ENCODE measurements at places on chromosomes 7 and 10.

GRCh38 chr7:148700661-148701064, 2.0 kb downstream of the CUL1 start:
- DNase-seq = no peak

- DNase-seq = no peak
Observed at GRCh38 chr7:156160811-156161210, 348.5 kb upstream of the SHH start.

- DNase-seq = no peak
Observed at GRCh38 chr7:5532536-5533335, 109.1 kb upstream of the TNRC18 start.

GRCh38 chr10:101042667-101043362, 11.8 kb downstream of the SFXN3 start:
- DNase-seq = no peak

GRCh38 chr7:35646289-35647023, 48.5 kb downstream of the HERPUD2 start:
- DNase-seq = no peak

GRCh38 chr7:66170309-66171231, 34.6 kb upstream of the TPST1 start:
- no peak for DNase-seq

DNA sequence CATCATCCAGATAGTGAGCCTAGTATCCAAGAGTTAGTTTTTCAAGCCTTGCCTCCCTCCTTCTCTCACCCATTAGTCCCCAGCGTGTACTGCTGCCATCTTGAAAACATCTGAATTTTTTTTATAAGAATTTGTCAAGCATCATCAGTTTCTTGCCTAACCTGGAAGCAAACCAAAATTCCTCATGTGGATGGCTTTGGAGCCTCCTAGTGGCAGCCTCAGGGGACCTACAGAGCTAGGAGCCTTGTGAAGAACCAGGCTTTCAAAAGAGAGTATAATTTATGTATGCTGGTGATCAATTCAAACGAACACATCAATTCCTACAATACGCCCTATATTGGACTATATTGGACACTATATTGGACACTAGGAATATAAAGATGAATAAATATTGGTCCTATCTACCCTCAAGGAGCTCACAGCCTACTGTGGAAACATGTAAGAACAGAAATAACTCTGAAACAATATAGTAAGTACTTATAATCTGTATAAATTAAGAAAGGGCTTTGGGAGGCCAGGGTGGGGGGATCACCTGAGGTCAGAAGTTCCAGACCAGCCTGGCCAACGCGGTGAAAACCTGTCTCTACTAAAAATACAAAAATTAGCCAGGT, 63.4 kb downstream of the HPSE2 start:
- DNase-seq = peak; percentile 39

DNA sequence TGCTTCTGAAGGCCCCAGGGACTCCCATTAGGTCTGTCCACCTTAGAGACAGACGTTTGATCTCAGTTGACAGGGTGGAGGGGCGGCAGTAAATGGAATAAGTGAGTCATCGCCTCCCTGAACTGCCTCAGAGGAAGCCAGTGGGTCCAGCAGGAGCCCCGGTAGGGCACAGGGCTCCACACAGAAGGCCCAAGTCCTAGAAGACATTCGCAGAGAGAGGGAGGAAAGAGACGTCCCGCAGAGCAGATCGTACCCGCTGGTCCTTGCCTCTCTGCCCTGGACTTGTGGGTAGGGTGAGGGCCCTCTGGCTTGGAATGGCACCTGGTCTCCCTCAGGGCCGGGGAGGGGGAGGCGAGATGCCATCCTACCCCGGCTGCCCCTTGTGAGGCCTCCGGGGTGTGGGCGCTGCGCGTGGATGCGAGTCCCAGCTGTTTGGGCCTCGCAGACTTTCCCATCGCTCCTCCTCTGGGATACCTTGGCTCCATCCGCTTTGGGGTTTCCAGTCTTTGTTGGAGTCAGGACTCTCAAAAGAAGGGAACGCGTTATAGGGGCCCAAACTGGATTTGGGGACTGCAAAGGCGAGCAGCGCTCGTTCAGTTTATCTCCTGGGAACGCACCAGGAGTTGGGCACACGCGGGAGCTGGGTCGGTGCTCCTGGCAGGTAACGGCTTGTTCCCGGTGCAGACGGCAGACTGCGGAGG, 5.1 kb downstream of the TLX1 start:
- DNase-seq = no peak

DNA sequence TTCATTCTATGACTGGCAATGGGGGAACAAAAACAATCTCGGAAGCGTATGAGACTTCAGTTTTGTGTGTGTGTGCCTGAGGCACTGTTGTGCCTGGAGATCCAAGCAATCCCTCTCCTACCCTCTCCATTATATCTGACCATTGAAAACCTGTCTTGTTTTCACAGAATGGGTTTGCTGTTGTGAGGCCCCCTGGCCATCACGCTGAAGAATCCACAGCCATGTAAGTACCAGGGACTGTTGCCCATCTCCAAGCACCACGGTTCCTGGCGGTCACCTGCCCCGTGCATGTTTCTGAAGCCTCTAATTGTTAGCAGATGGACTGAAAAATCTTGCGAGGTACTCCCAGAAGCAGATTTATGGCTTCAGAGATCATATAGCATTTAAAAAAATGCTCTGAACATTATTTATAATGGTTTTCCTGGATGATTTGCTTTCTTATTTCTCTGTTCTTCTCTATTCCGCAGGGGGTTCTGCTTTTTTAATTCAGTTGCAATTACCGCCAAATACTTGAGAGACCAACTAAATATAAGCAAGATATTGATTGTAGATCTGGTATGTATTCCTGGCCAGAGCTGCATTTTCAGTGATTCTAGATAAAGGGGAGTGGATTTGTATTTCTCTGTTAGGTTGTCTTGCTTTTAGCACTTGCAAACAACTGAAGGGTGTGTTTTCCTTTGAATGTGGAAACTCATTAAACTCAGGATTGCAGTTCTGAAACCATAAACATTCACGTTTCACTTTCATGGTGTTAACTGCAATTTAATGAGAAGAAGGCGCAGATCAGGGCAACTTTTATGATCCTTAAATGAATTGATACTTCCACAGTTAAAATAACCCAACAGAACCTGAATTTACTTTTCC, 288.2 kb downstream of the TWIST1 start:
- no peak for DNase-seq

DNA sequence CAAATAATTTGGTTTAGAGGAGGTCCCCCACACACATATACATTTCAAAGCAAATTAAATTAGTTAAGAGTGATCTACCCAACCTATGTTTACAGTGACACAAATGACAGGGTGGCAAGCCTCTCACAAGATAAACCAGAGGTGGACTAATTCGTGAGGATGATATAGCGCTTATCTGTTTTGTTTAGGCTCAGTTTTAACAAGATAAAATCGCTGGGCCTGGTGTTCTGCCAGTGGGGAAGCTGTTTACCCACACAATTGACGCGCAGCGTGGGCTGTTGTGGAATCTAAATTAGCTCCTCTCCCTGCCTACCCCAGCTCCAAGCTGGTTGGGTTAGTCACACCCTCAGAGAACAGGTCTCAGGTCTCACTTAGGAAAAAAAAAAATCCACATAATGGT, 16.7 kb upstream of the PLXNA4 start:
- DNase-seq = no peak

DNA sequence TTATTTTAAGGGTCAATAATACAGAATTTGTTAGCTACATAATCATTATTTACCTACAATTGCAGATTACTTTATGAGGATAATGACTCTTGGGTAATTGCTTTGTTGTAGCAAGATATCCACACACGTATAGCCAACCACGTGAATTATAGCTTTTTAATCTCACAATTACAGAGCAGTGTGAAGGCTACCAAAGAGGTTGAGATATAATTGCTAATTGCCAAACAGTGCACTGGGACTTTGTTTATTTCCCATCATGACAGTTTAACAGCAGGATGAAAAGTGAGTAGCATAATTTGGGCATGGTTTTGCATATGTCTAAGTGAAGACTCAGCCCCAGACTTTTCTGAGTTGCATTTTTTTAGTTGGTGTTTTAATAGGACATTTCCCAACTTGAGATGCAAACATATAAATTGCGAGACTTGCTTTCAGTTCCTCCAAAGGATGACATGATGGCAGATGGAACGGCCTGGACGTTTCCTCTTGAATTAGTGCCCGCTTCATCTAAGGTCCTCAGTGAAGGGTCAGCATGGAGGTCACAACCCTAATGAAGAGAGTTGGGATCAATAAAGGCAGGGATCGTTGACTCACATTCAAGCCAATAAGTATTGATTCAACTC, 180.7 kb upstream of the GPR26 start:
- DNase-seq = no peak

DNA sequence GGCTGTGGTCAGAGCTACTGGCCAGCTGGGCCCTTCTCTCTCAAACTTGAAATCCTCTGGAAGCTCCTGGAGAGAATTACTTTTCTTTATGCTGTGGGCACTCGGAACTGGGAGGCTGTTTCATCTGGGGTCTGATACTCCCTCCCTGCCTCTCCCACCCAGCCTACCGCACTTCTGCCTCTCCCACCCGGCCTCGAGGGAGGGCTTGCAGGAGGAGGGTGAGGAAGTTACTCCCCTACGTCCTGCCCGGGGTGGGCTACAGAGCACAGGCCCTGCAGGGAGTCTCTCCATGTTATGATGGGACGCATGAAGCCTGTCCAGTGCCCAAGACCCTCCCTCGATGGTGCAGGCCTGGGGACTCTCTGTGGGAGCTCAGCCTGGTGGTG, 584.6 kb upstream of the MKI67 start:
- no peak for DNase-seq

- no peak for DNase-seq
Observed at GRCh38 chr10:3068968-3069737, 1.8 kb downstream of the PFKP start.

DNA sequence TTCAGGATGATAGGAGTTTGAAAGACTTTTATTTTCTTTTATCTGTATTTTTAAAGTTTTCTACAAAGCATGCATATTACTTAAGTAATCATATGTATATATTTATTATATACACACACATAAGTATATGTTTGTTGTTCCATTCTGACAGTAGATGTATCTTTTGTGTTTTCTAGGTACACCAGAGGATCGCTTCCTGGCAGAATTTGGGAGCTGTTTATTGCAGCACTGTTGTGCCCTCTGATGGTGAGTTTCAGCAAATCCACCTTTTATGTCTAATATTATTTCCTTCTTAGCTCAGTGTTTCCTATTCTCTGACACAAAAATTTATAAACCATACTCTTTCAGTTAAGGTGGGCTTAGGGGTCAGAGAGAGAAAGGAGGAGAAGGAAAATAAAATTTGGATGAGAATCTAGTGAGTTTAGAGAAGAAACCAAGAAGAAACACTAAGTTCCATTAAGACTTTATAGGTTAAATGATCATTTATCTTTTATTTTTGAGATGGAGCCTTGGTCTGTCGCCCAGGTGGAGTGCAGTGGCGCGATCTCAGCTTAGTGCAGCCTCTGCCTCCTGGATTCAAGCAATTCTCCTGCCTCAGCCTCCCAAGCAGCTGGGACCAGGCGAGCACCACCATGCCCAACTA, 59.2 kb upstream of the OIT3 start:
- peak; percentile 30 for DNase-seq

- no peak for DNase-seq
Observed at GRCh38 chr7:108124820-108125219, 5.3 kb downstream of the LAMB4 start.

DNA sequence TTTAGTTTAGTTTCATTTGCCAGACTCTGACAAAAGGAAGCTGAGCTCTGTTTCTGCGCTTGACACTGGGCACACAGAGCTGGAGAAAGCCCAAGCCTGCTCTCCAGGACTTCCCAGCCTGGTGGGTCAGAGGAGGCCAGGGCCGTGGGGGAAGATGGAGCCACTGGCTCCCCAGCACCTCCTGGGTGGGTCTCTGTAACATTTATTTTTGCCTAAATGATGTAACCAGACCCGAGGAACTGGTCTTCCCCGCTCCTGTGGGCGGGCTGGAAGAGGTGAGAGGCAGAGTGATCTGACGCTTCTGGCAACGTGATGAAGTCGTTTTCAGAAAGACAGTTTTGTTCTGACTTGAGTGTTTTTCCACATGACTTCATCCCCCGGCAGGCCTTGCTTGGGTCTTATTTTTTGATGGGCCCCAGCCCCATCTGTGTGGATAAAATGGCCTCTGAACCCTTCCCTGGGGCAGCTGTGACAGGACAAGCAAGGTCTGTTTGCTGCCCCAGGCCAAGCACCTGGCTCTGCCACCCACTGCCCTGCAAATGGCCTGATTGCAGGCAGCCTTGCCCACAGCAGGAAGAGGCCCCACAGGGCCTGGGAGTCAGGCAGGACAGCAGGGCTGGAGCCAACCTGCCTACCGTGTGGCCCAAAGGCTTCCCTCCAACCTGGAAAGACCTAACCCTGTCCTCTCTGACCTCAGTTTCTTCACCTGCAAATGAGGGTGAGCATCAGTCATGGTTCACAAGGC, 304.9 kb upstream of the ZMIZ1 start:
- no peak for DNase-seq

- DNase-seq = no peak
Observed at GRCh38 chr7:113083816-113084495, 2.7 kb downstream of the GPR85 start.

- no peak for DNase-seq
Observed at GRCh38 chr7:54940748-54941147, 78.1 kb upstream of the EGFR start.

GRCh38 chr7:134078991-134079390, 48.1 kb upstream of the LRGUK start:
- no peak for DNase-seq

GRCh38 chr7:124720195-124720594, 45.4 kb downstream of the GPR37 start:
- DNase-seq = no peak

GRCh38 chr7:57425969-57426628, 23.9 kb upstream of the ZNF716 start:
- DNase-seq = no peak

- no peak for DNase-seq
Observed at GRCh38 chr7:141660259-141660658, 41.7 kb downstream of the DENND11 start.

DNA sequence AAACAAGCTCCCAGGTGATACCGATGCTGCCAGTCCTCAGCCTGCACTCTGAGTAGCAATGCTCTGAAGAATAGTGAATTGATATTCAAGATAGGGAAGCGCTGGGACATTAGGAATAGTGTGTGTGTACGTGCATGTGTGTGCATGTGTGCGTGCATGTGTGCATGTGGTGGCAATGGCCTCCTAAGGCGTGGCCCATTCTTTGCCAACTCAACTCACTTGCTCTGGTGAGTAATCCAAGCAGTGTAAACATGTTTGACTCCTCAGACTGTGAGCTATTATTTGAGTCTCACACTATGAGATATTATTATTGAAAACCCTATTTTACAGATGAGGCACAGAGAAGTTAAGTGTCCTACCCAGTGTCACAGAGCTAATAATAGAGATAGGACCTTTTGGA, 186.6 kb downstream of the RAB11FIP2 start:
- DNase-seq = no peak

GRCh38 chr7:131952365-131952764, 395.9 kb upstream of the PODXL start:
- DNase-seq = no peak

GRCh38 chr10:99615426-99615825, 4.8 kb downstream of the SLC25A28 start:
- DNase-seq = no peak

- DNase-seq = no peak
Observed at GRCh38 chr7:47885987-47886811, 62.1 kb downstream of the PKD1L1 start.

- no peak for DNase-seq
Observed at GRCh38 chr7:20509892-20510572, 105.4 kb upstream of the ABCB5 start.

GRCh38 chr7:51481421-51481820, 164.8 kb upstream of the COBL start:
- no peak for DNase-seq

Data from left renal cortex interstitium (tissue), 4 donors.